AG08396 (cell line): ENCODE measurements at places on chromosomes 4 and X.

DNA sequence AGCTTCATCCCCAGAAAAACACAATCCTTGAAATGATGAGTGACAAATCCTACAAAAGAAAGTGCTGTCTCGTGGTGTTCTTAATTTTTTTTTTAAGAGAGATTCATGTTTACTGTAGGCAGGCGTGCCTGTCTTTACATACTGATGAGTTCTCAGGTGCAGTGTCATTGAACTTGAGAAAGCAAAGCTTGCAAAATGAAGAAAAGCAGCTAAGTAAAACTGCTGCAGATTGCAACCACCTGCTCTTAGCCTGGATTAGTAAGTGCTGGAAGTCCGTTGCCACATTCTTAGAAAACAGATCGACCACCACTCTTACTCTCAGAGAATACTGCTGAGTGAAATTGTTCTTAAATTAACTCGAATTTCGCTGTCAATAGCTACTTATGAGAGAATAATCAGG, 854.6 kb downstream of the TRIML1 start:
- no peak for DNase-seq

DNA sequence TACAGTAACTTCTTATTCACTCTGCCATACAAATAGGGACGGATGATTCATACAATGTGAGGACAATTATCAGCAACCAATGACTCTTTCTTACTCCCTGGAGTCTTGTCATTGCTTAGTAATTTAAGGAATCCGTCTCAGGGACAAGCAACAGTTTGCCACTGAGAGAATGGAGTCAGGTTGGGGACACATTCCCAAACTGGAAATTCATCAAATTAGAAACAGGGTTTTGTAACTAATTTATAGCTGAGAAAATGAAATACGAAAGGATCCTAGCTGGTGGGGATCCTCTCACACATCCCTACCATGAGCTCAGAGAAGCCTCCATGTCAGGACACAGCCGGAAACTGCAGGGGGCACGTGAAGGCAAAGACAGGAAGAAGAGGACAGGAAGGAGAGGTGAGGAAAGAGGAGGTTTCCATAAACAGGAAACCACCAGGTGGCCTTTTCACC, 50.4 kb upstream of the KDR start:
- peak; percentile 53 for DNase-seq

DNA sequence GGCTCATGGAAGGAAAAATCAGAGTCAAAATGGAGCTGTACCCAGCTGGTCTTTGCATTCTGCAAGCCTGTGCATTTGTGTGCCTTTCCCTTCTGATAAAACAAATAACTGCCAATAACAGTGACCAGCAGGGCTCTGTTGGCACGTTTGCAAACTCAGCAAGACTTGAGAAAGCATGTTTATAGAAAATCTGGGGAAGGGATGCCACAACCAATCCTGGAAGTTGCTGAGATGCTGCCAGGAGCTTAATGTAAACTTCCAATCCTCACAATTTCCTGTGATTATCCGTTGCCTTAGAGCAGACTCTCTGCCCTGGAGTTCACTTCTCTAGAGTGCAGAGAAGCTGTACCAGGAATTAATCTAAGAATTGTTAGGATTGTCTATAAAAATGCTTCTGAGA, 6.9 kb upstream of the ANXA3 start:
- DNase-seq, result no peak

DNA sequence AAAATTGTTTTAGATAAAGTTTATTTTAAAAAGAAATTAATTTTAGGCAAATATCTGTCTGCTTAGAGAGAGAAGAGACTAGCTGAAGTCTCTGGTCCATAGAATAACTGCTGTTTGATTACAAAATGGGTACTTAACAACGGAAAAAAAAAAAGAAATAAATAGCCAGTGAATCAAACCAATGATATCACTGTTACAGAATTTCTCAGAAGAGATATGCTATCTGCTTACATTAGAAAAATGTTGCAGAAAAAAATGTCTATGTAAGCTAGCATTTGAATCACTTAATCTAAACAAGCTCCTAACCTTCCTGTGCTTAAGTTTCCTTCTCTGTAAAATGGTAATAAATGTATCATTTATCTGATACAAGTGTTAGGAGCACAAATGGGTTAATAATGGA, 189.9 kb downstream of the IL15 start:
- no peak for DNase-seq

- DNase-seq, result no peak
Measured at GRCh38 chr4:181234951-181235680, 1008.1 kb upstream of the TENM3 start.

GRCh38 chrX:107773206-107773605, 2.4 kb downstream of the TSC22D3 start:
- no peak for DNase-seq

GRCh38 chr4:169311643-169312365, 41.0 kb upstream of the SH3RF1 start:
- peak; percentile 51 for DNase-seq

GRCh38 chr4:153345012-153345981, 809 bp downstream of the MND1 start:
- DNase-seq, result peak; percentile 62
